Stimulated activated naive CD8-positive, alpha-beta T cell treated with anti-CD3 and anti-CD28 coated beads, Interleukin-15, amount 100 ng/mL, for 72 hours (primary cell): ENCODE measurements at places on chromosomes 3 and 15.

GRCh38 chr3:155102329-155102728, 22.2 kb downstream of the MME start:
- DNase-seq = no peak

DNA sequence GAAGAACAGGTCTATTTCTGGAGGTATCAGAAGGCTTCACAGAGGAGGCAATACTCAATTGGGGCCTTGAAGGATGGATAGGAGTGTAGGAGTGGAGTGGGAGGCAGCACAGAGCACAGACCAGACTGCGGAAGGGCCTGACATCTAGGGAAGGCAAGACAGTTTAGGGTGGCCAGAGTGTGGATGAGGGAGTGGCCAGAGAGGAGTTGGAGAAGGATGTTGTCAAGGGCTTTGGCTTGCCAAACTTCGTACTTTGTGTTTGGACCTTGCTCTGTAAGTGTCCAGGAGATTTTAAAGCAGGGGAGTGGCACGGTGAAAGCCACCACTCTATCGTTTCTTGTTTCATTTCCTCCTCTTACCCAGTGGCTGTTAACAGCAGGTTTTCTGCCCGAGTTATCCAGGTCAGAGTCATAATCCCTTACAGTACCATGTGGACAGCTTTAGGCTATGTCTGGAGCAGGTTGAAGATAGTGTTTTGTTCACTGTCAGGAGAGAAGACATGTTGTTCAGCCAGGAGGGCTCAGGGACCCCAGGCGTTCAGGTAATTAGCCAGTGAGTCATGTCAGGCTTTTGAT, 12.3 kb downstream of the SMAD3 start:
- DNase-seq = no peak

DNA sequence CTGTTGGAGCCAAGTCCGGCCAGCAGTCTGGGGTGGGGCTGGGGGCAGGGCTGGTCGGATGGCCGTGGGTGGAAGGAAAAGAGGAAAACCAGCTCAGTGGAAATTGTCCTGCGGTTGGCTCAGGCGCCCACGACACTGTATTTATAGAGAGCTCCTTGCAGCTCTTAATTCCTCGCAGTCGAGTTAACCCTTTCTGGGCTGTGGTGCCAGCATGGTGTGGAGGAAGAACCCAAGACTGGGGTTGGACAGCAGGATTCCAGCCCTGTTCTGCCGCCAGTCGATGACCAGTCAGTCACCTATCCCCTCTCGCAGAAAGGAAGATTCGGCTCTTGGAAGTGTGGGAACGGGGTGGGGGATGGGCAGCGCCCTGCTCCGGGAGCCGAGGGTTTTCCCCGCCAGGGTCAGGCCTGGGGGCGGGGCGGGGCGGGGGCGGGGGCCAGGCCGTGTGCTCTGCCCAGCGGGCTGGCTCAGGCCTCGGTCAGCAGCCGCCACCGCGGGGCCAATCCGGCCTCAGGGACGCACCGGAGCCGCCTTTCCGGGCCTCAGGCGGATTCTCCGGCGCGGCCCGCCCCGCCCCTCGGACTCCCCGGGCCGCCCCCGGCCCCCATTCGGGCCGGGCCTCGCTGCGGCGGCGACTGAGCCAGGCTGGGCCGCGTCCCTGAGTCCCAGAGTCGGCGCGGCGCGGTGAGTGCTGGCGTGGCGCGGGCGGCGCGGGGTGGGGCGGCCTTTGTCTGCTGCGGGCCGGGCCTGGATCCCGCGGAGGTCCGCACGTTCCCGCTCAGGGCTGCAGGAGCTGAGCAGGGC, at the start of gene CD276:
TSS of gene CD276 (plus strand) at position 607 of the 804 bp plus-strand sequence. CDS start 15,257 bp downstream, outside the sequence.
- no peak for DNase-seq

DNA sequence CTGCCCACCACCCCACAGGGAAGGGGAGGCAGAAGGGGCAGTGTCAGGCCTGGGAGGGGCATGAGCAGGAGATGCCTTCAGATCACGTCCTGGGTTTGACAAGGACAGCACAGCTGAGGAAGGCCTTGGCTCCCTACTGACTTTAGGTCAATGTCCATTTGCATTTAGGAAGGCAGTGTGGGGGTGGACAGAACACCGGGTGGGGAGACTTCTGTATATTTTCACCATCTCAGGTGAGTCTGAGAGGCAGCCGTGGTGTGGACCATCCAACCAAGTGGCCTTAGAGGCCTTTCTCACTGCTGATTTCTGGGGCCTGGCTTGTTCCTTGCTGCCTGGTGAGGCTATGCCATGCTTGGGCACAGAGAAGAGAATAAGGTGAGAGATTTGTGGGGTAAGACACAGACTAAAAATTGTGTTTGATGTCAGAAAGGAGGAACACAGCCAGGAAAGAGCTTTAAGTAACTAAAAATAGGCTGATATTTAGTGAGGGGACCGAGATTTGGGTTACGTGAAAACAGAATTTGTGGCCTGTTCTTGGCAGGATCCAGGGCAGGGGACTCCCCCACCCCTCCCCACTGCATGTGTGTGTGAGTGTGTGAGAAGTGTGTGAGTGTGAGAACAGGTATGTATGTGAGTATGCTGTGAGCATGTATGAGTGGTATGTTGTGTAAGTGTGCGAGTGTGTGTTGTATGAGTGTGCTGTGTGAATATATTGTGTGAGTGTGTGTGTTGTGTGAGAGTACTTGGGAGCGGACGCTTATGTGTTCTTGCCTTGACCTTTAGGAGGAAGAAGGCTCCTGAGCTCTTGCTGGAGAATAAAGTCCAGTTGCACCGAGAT, 11.8 kb upstream of the PLA2G4E start:
- DNase-seq = no peak

DNA sequence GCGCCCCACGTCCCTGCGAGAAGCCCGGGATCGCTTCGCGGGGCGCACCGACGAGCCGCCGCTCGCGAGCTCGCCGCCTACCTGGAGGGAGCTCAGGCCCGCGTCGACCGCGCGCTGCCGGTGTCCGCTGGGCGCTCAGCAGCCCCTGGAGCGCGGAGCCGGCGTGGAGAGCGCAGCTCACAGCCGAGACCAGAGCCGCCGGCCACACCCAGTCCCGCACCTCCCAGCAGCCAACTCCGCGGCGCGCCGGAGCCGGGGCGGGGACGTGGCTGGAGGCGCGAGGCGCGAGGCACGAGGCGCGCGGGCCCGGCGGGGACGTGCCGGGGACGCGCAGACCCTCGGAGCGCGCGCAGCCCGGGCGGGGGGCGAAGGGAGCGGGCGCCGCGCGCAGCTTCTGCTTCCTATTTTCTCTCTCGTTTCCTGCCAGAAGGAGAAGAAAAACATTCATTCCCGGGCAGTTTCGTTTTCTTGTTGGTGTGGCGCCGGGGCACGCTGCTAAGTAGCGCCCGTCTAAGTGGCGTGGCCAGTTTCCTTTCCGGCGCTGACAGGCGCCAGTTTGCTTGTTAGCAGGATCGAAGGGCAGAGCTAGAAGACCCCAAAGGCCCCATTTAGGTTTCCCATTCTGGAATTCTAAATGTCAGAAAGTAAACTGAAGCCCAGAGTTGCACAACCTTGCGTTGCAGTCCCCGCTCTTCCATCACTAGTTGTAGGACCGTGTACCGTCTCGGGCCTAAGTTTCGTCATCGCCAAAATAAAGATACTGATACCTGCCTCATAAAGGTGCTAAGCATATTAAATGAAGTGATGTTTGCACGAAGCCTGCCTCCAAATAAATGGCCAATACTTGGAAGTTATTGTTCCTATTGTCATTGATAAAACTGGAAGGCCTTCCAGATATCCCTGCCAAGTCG, at the start of gene GNB4:
TSS of gene GNB4 (minus strand) at position 206 of the 911 bp plus-strand sequence. CDS start 25,270 bp downstream, outside the sequence.
- DNase-seq = peak; percentile 50

DNA sequence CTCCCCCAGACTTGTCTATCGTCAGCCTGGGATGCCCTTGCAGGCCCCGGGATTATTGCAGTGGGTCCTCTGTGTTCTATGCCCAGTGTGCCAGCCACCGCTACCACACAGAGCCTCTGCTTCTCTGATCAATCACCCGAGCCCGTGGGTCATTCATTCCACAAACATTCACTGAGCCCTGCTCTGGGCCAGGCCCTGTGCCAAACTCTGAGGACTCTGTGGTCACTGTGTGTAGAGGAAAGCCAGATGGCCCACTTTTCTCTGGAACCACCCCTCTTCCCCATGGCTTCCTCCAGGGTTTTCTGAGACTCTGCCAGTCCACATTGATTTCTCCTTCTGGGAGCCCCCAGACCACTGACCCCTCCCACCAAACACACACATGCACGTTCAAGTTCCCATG, 55.5 kb downstream of the BSN start:
- no peak for DNase-seq

DNA sequence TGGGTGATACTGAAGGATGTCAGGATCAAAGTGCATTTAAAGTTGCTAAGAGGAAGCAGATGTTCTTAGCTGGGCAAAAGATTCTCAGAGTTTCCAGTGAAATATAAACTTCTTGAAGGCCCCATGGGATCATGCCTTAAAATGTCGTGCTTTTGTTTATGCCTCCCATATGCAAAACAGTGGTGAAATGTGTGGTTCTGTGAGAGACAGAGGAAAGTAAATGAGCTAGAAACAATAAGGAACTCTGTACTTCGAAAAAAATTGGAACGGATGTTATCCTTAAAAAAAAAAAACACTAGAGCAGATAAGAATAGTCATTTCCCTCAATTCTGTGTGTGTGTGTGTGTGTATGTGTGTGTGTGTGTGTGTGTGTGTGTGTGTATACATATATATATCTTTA, 497.0 kb upstream of the TBL1XR1 start:
- DNase-seq = no peak

DNA sequence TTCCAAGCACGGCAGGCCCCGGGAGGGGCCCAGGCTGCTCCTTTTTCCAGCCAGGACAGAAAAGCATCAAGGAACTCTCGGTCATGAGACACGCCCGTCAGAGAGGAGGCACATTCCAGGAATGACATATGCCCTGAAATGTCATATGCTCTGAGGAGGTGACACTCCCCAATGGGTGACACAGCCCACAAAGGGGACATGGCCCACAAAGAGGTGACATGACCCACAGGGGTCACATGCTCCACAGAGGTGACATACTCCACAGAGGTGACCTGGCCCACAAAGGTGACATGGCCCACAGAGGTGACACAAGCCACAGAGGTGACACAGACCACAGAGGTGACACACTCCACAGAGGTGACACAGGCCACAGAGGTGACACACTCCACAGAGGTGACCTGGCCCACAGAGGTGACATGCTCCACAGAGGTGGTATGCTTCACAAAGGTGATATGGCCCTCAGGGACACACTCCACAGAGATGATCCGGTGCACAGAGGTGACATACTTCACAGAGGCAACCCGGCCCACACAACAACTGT, 79.2 kb downstream of the ABHD5 start:
- DNase-seq = peak; percentile 35

DNA sequence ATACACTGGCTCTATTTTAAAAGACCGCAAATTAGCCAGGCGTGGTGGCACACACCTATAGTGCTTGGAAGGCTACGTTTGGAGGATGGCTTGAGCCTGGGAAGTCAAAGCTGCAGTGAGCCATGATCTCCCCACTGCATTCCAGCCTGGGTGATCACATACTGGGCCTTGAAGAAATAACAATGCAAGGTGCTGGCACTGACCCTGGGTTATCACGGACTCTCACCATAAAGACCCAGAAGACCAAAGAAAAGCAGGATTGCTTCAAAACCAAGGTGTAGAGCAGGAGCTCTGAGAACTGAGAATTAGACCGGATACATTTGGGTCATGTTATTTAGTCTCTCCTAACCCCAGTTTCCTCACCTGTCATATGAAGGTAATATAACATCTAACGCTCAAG, 14.8 kb downstream of the PIK3R4 start:
- no peak for DNase-seq

DNA sequence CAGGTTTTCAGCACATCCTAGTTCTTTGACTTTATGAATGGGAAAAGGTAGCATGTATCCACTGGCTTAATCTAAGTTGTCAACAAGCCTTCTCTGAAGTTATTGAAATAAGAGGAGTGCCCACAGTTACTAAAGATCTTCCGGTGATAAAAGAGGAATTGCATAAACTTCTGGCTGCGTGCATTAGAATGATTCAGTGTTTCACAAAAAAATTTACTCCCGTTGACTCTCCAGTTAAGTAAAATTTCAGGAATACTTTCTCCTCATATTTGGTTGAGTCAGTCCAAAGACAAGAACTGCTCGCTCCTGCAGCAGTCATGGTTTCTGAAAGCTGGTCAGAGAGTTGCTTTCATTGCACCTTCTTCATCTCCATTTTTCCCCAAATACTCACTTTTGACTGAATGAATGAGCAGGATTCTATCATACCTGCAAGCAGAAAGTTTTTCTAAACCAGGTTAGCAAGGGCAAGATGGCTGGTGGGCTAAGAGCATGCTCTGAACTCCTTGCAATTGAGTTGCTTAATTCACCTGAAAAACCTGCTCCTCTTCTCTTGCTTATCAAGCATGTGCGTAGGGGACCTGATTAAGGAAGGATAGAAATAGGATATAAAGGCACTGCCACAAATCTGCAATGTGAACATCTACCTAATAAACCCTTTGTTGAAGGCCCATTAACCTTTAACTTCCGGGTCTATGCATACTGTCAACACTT, 64.2 kb upstream of the TIMP4 start:
- DNase-seq = no peak

GRCh38 chr3:150259526-150260397, 148.3 kb upstream of the TSC22D2 start:
- no peak for DNase-seq

DNA sequence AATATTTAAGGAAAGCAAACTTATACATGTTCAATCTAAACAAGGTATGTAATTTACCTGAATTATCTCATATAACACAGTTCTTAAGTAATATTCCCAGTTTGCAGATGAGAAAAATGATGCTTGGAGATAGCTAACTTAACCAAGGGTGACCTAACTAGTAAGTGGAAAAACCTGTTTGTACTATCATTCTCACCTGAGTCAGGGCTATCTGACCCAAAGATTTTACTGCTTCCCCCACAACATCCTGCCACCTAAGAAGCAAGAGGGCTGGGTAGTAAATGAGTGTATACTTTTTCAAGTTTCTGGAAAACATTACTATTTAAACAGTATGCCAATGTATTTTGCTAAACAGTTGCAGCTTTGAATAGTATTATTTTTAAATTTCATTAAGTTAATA, 10.6 kb downstream of the TP63 start:
- no peak for DNase-seq

- no peak for DNase-seq
These were observed 4.5 kb downstream of the DNAJC13 start for GRCh38 chr3:132421832-132422231.

DNA sequence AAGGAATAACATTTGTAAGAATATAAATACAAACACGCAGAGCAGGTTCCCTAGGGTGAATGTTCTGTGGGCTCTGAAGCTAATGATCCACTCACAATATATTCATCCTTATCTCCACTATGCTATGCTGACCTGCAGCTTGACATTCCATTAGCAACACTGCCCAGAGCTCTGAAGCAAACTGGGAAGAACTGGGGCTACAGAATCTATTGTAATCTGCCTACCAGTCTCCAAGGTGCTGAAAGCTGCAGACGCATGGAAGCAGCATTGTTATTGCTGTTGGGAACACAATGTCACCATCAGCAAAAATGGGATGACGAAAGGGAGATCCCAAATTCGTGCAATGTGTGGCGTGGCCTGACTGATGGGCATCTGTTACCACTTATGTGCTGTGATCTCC, 316.7 kb upstream of the RORA start:
- no peak for DNase-seq
